Cortex of kidney (tissue), 1 donor: ENCODE measurements at places on chromosomes 2 and 18.

DNA sequence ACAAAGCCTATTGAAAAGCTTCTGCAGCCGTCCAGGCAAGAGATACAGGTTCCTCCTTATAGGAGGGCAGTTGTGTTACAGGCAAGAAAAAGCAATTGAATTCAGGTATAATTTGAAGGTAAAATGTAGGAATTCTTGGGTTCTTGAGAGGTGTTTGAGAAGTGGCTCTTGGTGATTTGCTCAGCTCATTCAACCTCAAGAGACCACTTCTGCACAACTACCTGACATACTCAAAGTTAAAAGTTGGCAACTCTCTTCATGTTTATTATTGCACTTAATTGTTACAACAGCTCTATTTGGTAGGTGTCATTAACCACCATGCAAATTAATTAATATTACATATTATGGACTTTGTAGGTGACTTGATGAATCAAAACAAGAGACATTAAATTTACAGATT lies 753.2 kb downstream of the ADCYAP1 start:
- no peak for DNase-seq

DNA sequence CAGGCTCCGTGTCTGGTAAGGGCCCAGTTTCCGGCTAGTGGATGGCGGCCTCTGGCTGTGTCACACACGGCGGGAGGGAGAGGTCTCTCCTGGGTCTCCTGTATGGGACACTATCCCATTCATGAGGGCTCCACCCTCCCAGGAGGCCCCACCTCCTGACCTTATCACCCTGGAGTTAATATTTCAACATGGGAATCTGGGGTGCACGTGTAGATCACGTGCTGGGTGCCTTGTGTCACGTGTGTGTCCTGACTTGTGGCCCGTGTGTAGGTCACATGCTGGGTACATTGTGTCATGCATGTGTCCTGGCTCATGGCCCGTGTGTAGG lies 9.9 kb downstream of the NEU4 start:
- no peak for DNase-seq

- DNase-seq: no peak
Measured at GRCh38 chr2:52083214-52083613, 1051.3 kb upstream of the NRXN1 start.

DNA sequence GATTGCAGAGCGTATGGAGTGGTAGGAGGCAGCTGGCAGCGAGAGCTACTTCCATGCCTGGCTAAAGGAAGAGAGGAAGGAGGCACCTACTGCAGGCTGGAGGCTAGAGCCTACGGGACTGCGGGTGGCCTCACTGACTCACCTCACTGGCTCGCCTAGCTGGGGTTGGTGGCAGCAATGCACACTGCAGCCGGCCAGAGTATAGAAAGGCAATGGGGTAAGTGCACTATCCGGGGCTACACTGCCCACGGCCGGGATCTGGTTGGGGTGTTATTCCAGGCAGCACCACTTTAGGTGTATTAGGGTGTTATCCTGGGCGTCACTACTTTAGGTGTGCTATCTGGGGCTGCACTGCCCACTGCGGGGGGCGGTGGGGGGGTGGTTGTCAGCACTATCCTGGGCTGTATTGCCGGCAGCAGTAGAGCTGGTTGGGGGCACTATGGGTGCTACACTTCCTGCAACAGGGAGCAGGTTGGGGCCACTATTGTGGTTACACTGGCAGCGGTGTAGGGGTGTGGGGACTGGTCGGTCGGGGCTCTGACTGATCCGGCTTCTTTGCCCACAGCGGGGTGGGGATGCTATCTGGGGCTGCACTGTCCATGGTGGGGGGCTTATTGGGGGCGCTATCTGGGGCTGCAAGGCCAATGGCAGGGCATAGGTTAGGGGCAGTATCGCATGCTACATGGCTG lies 33.3 kb upstream of the ANKRD62 start:
- DNase-seq: no peak

GRCh38 chr18:56756966-56757365 lies 105.8 kb downstream of the WDR7 start:
- DNase-seq: no peak

- DNase-seq: no peak
Measured at GRCh38 chr2:54722641-54723040, 821 bp upstream of the EML6 start.

DNA sequence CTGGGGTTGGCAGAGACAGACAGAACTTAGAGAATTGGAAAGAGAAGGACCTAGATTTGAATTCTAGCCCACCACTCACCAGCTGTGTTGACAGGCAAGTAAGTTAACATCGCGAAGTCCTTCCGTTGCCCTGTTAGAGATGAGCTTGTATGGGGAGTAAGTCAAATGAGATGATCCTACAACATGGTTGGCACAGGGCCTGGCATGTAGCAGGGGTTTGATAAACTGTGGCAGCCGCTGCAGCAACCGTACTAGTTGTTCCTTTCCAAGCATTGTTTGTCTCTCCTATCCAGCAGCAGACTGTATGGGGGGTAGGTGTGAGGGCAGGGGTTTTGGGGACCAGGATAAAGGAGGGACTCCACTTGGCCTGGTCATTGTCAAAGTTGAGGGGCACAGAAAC lies 16.0 kb downstream of the TET3 start:
- DNase-seq: no peak

DNA sequence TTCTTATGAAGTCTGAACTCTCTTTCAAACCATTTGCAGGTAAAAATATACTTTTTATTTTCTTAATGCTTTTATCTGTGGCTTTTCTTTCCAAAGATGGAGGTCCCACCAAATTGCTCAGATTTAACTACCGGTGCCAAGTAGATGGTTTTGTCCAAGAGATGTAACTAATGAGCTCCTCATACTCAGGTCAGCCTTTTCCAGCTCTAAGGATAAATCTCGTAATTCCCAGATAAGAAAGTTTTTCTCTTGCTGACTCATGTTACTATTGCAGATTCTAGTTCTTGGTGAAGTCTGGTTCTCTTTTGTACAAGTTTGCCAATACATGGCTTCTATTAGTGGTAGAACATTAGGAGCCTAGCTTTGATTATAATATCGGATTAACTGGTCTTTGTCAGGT lies 550.8 kb upstream of the ZNF804A start:
- DNase-seq: no peak

DNA sequence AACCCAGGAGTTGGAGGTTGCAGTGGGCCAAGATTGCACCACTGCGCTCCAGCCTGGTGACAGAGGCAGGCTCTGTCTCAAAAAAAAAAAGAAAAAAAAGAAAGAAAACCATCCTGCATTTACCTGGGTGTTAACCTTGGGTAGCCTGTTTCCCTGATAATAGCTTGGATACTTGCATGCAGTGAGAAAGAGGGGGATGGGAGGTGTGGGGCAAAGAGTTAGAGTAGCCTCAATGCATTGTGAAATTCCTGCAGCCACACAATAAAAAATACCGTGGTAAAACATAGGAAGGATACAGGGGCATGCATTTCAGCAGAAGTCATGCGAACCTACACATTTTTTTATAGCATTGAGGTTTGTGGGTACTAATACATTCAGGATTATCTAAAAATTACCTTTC lies 76.6 kb upstream of the ZNF516 start:
- no peak for DNase-seq

DNA sequence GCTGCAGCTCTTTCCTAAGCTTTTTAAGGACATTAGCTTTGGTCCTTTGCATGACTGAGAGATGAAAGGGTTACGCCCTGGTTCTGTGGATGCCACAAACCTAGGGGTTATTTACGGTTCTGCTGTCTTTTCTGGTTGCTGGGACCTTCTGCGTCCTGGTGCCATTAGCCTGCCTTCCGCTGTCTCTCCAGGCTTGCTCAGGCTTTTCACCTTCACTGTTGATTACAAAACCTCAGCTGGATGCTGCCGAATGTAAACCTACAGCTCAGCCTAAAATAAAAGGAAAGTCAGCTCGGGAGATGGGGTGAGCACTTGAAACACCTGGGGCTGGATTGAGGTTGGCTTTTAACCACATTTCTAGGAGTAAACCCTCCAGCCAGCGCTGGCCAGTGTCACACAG lies 130.9 kb upstream of the ARHGAP28 start:
- DNase-seq: no peak

DNA sequence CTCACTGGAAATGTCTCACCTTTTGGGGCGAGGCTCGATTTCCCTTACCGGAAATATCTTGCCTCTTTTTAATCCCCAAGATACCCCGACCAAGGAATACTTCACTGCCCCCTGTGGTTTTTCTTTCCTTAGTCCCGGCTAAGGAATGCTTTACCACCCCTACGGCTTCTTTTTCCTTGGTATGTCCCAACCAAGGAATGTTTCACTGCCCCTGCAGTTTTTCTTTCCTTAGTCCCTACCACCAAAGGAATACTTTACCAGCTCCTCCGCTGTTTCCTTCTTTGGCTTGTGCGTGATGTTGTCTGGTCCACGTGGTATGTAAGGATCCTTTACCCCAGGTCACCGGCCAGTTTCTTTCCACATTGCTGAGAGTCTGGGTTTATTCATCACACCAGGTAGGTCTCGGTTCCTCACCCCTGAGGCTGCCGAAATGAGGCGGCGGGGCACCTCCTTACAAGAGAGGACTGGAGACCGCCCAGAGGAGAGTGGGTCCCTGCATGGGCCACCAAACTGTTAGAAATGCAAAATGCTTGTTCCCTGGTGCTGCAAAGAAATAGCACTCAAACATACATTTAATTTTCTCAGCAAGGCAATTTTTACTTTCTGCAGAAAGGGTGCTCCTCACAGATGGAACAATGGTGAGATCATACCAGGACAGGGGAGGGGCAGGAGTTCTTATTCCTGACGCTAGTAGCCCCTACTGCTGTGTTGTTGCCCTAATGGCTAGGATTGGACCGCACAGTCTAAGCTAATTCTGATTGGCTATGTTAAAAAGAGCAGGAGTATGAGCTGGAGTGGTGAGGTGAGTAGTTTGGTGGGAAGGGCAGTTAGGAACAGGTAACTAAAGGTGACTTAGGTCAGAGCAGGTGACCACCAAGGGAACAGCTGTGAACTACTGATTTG lies 33.4 kb upstream of the CLASP1 start:
- no peak for DNase-seq

GRCh38 chr18:5943514-5943913 lies 48.2 kb upstream of the TMEM200C start:
- no peak for DNase-seq

DNA sequence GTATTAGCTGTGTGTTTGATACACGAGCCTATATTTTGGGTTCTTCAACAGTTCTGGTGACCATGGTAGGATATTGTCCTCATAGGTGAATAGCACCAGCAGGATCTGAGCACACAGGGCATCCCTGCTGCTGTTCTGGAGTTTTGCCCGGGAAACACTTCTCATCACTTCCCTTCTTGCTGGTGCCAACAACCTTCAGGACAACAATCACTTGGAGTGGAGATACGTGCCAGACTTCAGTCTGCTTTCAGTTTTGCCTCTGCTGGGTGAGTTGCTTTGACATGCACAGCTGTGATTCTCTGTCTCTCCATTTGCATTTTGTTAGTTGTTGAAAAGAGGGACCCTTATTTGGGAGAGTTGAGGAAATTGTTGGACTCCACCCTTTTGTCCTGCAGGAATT lies 1347.2 kb upstream of the DDX18 start:
- DNase-seq: no peak

- DNase-seq: no peak
Measured at GRCh38 chr2:70381235-70381634, 79.4 kb upstream of the FAM136A start.
